ENCODE measurements at places on chromosomes 1 and 21.

GRCh38 chr1:2046174-2046917 lies 3.9 kb upstream of the PRKCZ start:
- DNase-seq: peak; percentile 31

DNA sequence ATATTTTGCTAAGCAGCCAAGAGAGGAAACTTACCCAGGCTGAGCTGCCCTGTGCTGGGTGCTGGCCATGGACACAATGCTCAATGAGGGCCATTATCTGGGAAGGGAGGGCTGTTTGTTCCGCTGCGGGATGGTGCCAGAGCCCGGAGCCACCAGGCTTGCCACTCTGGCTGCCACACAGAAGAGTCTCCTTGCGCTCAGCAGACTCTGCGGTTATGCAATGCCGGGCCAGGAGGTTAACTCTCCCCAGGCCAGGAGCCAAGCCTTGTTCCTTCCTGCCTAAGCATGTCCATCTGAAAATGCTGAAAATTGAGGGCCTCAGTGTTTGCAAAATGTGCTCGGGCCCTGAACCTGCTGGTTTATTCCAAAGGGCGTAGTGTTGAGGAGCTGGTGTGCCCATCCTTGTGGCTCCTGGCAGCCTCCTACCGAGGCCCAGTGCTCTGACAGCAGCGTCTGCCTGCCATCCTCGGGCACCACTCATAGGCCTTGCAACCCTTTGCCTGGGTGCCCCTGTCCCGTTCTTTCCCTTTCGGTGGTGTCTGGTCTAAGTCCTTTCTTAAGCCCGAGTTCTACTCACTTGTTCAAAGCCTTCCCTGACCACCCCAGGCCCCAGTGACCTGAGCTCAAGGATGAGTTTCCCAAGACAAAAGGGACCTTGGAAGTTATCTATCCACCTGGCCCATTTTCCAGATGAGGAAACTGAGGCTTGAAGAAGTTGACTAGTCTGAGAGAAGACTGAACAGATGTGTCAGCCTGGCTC lies 133.8 kb upstream of the EDN2 start:
- no peak for DNase-seq

GRCh38 chr1:211518330-211519289 lies 26.6 kb upstream of the RD3 start:
- no peak for DNase-seq

DNA sequence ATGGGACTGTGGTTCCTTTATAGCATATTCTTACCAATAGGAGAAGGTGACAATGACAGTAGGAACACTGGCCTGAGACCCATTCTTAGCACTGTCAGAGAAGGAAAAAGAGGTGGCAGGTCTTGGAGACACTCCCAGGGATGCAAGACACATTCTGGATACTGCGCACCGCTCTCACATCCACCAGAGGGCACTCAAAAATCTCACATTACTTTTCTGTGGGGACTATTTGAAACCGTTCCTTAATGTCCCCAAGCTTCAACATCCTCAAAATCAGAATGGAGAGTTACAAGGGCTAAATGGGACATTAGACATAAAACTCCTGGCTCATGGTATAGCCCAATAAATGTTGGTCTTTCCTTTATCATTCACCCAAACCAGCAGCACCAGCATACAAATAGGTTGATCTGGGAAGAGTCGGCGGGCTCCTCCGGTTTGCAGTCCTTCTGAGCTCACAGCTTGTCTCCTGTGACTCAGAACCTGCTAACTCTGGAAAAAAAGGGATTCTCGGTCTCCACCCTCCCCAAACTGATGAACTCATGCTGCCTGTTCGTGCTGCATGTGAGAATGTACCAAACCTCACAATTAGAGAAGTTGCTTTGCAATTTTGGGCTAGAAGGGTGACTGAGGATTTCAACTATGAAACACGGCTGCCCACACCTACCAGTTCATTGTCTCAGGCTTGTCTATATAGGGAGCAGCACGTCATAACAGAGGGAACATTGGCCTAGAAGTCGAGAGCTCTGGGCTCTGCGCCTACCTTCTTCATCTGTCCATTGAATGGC lies 40.2 kb downstream of the IL12RB2 start:
- no peak for DNase-seq

GRCh38 chr1:231590453-231591198 lies 36.0 kb upstream of the DISC1 start:
- DNase-seq: no peak

DNA sequence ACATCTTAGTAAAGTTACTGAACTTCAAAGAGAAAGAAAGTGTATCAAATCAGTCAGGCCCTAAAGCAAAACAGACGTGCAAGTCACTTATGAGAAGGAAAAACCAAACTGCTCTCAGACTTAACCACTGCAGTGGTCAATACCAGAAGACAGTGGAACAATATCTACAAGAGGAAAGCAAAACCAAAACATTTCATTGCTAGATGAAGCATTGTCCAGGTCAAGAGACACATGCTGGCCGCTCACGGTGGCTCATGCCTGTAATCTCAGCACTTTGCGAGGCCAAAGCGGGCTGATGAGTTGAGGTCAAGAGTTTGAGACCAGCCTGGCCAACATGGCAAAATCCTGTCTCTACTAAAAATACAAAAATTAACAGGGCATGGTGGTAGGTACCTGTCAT lies 82.0 kb upstream of the MROH9 start:
- DNase-seq: no peak

DNA sequence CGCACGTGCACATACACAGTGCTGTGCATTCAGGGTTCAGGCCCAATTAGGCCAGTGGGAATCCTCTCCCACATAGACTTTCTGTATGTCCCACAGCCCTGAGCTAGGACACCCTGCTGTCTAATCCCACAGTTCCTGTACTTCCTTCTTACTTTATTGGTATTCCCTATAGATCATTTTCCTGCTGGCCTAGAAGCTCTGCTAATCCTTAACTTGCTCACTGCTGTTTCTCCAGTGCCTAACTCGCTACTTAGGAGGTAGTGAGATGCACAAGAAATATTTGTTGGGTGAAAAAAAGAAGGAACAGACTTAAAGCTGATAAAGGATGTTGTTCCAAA lies 34.1 kb upstream of the FHAD1 start:
- DNase-seq: no peak

- DNase-seq: no peak
Observed at GRCh38 chr1:234861761-234862160, 251.8 kb upstream of the IRF2BP2 start.

Measured in omental fat pad (tissue), 4 donors.